ENCODE measurements at places on chromosomes 6 and 20.

DNA sequence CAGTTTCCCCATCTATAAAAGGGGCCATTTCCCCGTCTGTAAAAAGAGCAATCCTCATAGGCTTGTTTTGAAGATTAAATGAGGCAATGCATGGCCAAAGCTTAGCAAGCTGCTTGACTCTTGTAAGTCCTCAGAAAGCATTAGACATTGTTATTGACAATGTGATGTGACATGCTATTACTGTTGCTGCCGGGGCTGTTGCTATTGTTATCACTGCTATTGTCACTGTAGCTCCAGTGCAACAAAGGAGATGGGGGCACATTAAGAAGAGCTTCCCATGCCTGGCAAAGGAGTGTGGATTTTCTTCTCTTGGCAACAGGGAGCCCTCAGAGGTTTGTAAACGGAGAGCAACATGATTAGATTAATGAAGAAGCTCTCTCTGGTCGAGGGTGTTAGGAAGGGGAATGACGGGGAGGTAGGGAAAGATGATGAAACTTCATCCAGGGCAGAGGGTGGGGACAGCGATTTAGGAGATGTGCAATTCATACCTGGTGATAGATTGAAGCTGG lies 33.1 kb upstream of the FAM83D start:
- DNase-seq, result no peak

GRCh38 chr6:29723666-29724588 lies 693 bp downstream of the HLA-F start:
- DNase-seq, result peak; percentile 51

DNA sequence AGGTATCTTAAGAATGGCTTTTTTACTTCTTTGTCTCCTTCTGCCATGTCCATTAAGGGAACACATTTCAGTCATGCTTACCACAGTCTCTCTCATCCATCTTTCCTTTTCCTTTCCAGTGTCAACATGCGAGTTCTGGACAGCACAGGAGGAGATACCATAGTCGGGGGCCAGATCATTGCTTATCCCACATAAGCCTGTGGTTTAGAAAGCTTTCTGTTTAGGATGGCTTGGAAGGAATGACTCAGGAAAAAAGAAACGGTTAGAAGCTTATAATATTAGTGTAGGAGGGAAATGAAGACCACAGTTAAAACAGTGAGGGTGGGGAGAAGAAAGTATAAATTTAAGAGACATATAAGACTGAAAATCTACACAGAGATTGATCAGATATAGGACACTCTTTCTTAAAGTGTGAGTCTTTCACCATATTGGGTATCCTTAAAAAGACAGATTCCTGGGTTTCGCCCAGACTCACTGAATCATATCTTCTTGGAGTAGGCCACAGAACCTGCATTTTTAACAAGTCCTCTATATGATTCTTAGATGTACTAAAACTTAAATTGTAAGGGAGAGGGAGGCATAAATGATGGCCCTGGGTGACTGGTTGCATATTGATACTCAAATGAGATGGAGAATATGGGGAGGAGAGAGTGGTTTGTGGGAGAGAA lies 36.1 kb downstream of the DSE start:
- no peak for DNase-seq

DNA sequence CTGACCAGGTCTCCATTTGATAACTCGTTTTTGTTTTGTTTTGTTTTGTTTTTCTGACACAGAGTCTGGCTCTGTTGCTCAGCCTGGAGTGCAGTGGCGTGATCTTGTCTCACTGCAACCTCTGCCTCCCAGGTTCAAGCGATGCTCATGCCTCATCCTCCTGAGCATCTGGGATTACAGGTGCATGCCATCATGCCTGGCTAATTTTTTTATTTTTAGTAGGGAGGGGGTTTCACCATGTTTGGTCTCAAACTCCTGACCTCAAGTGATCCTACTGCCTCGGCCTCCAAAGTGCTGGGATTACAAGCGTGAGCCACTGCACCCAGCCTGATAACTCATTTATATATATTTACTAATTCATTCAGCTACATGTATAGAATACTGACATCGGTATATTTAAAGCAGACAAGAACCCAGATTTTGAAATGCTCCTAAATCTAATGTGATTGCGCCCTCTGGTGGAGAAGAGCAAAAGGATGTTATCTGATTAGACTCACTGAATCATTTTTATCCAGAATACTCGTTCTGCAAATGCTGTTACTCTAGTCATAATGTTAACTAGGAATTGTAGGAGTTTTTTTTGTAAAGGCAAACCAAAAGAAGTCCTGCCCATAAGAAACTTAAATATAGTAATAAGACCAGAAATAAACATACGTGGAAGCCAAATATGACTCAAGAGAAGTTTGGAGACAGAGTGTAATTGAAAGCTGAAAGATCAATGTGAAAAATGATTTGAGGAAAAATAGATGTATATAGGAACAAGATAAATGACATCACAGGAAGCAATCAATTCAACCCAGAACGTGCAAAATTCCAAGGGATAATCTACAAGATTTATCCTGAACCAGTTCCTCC lies 5.3 kb upstream of the COL12A1 start:
- no peak for DNase-seq

GRCh38 chr6:33654831-33655554 lies 33.9 kb downstream of the ITPR3 start:
- DNase-seq, result no peak

- DNase-seq, result no peak
These were observed 241.4 kb downstream of the EPHA7 start for GRCh38 chr6:93177918-93178317.

DNA sequence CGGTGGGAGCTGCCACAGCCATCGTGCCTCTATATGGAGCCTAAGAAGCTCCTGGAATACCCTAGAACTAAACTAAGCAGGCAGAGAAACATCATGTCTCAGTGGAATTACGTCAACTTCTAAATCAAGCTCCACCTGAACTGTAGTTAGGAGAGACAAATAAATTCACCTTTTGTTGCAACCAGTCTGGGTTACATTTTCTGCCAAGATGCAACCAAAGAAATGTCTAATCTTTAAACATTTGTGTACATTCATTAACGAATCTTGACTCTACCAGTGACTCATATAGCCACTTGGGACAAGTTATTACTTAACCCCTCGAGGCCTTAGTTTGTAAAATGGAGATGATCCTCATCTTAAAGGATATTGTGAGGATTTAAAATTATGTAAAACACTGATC lies 8.9 kb downstream of the PTPRK start:
- no peak for DNase-seq
